ENCODE measurements at places on chromosomes 6 and 20.

- DNase-seq: peak; percentile 36
Observed at GRCh38 chr6:43060034-43060754, 763 bp downstream of the KLC4 start.

DNA sequence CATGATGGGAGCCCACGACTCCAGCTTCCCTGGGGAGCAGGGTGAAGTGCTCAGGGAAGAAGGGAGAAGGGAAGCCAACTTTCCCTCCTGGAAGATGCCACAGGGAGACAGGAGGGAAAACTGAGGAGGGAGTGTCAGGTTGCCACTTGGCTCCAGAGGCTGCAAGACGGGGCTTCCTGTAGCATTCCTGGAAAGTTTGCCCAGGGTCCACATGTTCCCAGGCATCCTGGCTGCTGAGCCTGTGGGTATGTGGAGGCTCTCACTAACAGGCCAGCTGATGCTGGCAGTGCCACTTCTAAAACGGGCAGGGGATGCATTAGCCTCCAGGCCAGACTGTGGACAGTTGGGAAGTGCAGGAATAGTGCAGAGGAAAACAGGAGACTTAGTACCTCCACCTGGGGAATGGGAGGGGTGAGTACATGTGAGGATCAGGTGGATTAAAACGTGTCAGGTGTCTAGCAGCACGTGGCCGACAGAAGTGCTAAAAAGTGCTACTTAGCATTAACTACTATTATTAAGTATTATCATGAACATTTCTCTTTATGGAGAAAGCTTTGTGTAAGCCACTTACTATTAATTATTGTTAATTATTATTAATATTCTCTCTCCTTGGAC lies 33.2 kb downstream of the BANF2 start:
- DNase-seq: no peak

DNA sequence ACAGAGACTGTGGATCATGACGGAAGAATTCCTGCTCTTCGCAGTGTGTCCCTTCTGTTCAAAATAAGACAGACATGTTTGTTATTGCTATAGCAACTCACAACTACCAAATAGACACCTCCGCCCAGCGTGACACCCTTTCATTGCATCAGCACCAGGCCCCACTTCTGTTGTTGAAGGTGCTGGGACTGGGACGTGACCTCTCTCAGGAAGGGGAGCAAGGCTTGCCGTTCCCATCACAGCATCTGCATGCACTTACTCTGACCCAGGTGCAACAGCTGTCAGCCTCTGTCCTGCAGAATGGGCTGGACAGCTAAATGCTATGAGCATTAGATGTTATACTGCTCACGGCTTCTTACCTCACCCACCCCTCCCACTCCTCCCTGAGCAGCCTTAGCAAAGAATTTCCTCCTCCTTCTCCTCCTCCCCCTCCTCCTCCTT lies 94.1 kb downstream of the DACT2 start:
- no peak for DNase-seq

DNA sequence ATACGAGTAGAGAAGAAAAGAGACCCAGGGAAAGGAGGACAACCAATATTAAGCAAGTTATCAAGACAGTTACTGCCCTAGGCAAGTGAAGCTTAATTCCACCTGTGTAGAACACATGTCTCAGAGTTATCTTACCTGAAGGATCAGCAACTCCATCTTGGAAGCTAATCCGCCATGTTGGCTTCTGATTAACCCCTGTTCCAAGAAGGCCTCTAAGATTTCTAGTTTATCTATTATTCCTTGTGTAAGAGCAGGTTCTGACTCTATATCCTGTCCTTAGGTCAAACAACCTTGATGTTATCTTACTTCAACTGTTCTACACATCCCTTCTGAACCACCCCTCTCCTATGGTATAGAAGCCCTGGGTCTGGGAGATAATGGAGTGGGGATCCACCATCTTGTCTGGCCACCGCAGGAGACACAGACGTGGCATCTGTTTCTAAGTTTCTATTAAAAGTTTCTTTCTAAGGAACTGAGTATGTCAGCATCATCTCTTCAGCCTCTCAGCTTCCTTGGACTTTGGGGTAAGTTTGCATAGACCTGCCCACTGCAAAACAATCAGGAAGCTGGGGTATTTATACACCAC lies 27.7 kb upstream of the PTPN1 start:
- no peak for DNase-seq

DNA sequence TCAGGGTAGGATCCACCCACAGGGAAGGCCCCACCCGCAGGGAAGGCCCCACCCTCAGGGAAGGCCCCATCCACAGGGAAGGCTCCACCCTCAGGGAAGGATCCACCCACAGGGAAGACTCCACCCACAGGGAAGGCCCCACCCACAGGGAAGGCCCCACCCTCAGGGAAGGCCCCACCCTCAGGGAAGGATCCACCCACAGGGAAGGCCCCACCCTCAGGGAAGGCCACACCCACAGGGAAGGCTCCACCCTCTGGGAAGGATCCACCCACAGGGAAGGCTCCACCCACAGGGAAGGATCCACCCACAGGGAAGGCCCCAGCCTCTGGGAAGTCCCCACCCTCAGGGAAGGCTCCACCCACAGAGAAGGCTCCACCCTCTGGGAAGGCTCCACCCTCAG lies 40.5 kb downstream of the KCNQ2 start:
- DNase-seq: no peak

- no peak for DNase-seq
Observed at GRCh38 chr20:7196481-7196880, 429.0 kb downstream of the BMP2 start.

GRCh38 chr6:45640081-45640491 lies 262.4 kb upstream of the SUPT3H start:
- DNase-seq: no peak

- DNase-seq: peak; percentile 77
Observed at GRCh38 chr20:38167851-38168760, 3.0 kb upstream of the TGM2 start.

DNA sequence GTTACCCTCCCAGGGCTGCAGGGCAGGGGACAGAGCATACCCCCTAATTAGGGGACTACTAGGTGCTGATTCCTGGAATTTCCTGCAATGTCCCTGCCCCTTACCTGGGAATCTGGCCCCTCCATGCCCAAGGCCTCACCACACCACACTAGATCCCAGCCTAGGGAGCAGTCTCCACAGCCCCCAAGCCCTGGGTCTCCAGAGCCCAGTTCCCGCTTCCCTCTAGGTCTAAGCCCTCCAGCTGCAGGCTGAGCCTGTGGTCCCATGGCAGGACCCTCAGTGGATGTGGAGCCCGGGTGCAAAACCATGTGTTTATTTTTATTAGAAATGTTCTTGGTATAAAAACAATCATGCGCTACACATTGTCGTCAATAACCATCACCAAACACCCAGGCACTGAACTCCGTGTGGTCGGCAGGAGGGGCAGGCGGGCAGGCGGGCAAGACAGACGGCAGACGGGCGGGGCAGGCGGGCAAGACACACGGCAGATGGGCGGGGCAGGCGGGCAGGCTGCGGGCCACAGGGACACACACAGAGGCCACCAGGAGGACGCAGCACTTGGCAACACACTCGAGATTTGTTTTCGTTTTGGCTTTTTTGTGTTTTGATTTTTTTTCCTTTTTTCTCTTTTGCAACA lies 124.2 kb downstream of the GRM4 start:
- no peak for DNase-seq

DNA sequence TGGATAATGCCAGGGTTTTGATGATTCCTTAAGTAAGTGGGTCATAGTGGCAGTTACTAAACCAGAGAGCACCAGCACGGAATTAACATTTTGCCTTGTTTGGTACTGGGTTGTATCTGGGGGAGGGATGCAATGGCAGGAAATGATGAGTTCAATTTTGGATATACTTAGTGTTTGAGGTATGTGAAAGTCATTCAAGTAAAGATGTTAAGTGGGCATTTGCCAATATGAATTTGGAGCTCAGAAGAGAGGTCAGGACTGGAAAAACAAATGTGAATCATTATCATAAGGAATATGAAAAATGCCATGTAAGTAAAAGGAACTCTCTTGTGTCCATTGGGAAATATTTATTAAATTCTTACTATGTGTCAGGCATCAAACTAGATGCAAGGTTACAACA lies 6.2 kb downstream of the PXT1 start:
- DNase-seq: no peak

DNA sequence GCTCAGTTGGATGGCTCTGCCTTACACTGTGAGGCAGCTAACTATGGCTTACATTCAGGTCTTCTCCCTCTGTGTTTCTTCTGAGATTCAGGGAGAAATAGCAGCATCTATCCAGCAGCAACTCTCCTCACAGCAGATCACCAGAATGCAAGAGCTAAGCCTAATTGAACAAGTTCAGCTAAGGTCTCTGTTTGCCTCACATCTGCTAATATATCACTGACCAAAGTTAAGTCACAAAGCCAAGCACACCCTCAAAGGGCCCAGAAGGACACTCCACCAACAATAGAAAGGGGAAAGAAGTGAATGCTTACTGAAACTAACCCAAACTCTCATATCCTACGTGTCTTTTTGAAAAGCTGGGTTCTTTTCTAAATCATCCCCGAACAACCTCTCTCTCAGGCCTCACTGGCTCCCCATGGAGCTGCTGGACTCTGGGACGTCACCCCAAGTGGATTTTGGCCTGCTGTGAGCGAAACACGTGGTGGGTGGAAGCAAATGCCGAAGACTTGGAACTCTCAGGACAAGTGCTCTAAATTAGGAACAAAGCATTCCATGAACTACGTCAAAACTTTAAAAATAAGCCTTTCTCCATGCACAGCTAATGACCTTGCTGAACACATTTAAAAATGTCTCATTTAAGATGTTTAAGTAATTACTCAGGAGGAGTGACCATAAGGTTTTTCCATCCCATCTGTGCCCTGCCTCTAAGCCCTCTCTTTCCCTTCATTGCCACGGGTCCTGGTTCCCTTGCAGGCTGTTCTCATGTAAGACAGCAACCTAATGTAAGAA lies 167.5 kb upstream of the PLCB4 start:
- DNase-seq: no peak

- no peak for DNase-seq
Observed at GRCh38 chr20:56634307-56634706, 5.2 kb downstream of the TFAP2C start.

DNA sequence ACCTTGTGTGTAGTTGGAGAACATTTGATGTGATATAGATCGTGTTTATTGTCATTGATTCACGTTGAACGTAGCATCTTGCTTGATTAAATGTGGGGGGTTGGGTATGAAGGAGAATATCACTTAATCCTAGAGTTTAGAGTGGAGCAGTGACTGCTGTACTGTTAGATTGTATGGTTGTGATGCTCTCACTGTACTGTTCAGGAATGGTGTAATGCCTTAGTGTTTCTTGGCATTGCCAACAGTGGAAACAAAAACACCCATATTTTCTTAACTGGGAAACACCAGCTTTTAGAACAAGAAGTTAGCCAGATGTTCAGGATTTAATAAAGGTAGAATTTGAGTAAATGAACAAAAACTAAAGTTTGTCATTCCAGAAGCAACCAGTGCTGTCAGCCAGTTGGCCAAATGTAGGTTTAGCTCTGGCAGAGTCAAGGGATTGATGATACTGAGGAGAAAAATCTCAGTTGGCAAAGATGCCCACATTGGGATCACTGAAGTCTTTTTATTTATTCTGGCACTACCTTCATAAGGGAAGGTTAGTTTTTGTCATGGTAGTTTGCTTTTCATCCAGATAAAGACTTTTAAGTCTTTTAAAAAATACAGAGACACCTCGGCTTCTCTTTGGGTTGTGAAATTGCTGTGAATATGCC lies 129.9 kb downstream of the JARID2 start:
- no peak for DNase-seq

DNA sequence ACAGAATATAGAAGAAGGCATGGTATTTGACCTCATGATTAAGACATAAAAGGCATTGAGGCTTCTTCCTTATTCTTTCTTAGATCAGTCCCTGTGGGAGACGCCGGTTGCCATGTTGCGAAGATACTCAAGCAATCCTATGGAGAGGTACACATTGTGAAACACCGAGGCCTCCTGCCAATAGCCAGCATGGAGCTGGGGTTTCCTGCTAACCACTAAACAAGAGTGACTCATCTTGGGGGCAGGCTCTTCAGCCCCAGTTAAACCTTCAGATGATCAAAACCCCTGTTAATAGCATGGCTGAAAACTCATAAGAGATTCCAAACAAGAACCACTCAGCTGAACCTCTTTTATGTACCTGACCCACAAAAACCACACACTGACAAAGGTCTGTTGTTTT lies 478.8 kb downstream of the CD83 start:
- no peak for DNase-seq

DNA sequence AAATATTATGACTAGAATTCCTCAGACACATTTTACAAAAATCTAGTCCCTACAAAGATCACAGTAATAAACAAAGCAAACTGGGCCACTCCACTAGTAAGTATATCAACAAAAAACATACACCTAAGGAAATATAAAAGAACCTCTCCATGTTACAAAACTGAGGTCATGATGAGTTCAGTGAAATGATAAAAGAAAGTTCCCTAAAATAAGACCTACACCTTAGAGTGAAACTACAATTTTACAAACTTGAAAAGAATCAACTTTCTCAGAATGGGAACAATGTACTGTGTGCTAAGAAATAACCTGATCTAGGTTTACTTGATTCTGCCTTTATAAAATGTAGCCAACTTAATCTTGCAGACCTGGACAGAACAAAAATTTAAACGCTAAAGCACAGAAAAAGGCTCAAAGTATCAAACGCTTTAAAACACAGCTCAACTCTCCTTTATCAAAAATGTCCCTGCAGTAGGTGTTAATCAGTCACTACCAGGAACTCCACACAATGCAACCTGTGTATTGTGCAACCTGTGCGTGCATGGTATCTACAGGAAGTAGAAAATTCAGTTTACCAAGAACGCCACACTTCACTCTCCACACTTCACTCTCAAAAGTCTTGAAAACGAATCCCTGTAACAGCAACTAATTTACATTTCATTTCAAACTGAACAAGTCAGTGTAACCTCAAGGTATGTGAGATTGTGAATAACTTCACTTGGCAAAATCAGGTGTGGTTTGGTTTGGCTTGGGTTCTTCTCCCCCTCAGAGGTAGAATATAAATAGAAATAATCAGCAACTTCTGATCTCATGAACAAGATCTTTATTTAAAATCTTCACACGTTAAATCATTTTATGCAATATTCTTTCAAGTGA lies 1.8 kb downstream of the RALGAPA2 start:
- DNase-seq: no peak

- DNase-seq: no peak
Observed at GRCh38 chr6:111150577-111150976, 63.3 kb downstream of the SLC16A10 start.

DNA sequence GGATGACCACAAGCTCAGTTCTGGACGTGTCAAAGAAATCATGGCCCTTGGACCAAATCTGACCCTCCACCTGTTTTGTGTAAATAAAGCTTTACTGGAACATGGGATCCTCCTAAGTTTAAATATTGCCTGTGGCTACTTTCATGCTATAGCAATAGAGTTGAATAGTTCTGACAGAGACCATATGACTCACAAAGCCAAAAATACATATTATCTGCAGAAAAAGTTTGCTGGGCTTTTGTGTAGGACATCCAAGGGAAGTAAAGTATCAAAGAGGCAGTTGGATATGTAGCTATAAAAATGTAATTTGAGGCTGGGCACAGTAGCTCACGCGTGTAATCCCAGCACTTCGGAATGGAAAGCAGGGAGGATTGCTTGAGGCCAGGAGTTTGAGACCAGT lies 78.9 kb downstream of the TOX2 start:
- DNase-seq: no peak

- DNase-seq: no peak
Observed at GRCh38 chr6:78093906-78094305, 441.1 kb downstream of the MEI4 start.

GRCh38 chr6:13457577-13457976 lies 29.8 kb downstream of the GFOD1 start:
- DNase-seq: no peak

- no peak for DNase-seq
Observed at GRCh38 chr20:24321973-24322372, 147.5 kb upstream of the SYNDIG1 start.

GRCh38 chr20:49230021-49230420 lies 10.8 kb downstream of the DDX27 start:
- DNase-seq: no peak

- no peak for DNase-seq
Observed at GRCh38 chr6:74690365-74690764, 515.5 kb downstream of the COL12A1 start.
